Left forelimb (tissue), 1 donor: ENCODE measurements at places on chromosomes 11 and 22.
A peak's percentile ranks its signal among the peaks of the same experiment; 100 is the strongest.

DNA sequence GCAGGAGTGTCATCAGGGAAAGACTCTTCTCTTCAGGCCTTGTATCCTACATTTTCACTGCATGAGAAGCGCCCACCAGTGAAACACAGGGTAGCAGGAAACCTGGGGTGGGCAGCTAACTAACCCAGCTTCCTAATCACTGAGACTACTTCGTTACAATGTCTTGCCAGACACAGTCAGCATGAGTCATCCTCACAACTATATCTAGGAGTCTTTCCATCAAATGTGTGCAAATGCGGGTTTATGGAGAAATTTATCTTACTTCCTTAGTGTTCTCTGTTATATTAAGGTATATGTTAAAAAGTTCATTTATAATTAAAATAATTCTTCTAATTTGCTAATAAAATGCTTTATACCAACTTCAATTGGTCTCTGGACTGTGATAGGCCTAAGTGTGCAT, 79.9 kb upstream of the RAB1B start:
- DNase-seq: no peak

DNA sequence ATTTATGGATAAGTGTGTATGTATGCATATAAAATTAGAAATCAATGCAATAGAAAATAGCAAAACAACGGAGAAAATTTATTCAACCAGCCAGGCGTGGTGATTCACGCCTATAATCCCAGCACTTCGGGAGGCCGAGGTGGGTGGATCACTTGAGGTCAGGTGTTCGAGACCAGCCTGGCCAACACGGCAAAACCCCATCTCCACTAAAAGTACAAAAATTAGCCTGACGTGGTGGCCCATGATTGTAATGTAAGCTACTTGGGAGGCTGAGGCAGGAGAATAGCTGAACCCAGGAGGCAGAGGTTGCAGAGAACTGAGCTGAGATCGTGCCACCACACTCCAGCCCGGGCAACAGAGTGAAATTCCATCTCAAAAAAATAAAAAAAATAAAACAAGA, 5.5 kb downstream of the KRTAP5-6 start:
- DNase-seq: no peak

GRCh38 chr22:46022881-46023512, 46.0 kb upstream of the WNT7B start:
- DNase-seq: no peak

DNA sequence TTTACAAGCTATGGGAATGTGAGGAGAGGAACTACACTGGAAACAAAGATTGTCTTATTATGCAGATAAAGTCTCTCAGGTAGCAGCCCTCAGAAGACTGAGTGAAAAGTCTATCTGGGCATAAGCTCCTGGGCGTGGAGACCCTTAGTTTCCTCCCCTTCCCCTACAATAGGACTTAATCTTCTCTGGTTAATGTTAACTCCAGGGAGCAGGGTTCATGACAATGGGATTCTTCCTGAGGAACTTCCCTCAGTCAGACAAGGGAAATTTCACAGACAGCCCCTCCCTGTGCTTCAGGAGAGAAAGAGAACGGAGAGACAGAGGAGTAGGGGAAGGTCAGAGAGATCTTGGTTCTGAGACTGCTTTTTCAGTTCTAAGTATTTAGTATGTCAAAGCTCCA, 1428.6 kb downstream of the LRRC4C start:
- DNase-seq: no peak

DNA sequence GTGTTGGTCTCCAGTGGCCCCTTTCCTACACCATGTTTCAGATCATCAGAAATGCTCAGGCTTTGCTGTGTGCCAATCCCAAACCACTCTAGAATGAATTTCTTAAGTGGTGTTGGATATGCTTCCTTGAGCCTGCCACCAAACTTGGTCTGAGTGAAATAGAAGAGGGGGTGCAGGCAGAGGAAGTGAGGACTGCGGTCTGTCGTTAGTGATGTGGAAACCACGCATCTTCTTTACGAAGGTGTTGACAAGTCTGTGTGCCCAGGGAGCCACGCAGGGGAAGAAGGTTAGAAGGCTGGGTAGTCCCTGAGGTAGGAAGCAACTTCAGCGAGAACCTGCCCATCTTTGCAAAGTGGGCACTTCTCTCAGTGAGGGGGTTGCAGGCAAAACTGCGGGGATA, 187.4 kb upstream of the NAV2 start:
- DNase-seq: no peak

DNA sequence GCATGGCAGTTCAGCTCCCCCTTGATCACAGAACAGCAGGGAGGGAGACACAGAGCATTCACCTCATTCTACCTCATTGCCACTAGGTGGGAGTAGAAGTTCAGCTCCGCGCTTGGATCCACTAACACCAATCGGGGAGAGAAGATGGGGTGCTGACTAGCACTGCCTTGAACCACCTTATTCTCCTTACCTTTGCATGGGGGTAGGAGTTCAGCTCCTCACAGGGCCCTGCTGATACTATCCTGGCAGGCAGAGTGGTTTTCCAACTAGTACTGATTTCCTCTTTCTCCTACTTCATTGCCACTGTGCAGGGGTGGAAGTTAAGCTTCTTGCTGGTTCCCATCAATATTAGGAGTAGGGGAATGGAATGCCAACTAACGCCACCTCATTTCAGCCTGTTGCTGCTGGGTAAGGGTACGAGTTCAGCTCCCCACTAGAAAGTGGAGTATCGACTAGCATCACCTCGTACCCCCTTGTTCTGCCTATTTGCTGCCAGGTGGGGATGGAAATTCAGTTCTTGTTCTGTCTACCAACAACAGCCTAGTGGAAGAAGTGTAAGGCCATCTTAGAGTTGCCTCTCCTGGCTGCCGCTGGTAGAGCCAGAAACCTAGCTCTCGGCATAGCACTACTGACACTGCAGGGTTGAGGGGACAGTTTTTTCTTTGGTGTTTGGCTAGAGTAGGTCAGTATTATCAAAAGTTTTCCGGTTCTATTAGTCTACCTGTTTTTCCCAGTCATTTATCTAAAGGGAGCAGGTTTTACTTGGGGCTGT, 550.9 kb upstream of the CCDC90B start:
- no peak for DNase-seq

GRCh38 chr11:34886609-34887008, 29.6 kb downstream of the APIP start:
- no peak for DNase-seq

- DNase-seq: no peak
Observed at GRCh38 chr22:20584872-20585638, 77.6 kb downstream of the MED15 start.

DNA sequence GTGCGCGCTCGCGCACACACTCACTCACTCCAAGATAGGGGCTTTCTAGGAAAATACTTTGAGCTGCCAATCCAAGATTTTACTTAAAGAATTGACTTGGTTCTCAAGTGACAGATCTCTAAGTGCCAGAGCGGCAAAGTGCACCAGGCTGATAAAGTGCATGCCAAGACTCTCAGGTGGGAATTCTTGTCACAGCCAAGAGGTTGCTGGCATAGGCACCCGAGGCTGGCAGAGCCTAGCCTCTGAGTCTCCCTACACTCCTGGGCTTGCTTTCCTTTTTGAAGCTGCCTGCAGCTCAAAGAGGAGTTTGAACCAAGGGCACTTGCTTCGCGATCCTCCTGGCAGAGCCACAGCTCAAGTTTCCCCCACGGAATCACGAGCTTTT, 2.5 kb upstream of the ADM start:
- DNase-seq: no peak

DNA sequence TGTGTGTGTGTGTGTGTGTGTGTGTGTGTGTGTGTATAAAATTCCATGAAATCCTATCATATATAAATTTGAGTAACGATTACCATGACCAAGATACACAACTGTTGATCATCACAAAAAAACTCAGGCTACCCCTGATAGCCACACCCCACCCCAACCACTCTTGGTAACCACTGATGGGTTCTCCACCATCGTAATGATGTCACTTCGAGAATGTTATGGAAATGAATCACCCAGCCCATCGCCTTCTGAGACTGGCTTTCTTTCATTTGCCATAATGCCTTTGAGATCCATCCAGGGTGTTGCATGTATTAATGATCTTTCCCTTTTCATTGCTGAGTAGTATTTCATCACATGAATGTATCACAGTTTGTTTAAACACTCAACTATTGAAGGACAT, 496.0 kb downstream of the MIAT start:
- DNase-seq: no peak

DNA sequence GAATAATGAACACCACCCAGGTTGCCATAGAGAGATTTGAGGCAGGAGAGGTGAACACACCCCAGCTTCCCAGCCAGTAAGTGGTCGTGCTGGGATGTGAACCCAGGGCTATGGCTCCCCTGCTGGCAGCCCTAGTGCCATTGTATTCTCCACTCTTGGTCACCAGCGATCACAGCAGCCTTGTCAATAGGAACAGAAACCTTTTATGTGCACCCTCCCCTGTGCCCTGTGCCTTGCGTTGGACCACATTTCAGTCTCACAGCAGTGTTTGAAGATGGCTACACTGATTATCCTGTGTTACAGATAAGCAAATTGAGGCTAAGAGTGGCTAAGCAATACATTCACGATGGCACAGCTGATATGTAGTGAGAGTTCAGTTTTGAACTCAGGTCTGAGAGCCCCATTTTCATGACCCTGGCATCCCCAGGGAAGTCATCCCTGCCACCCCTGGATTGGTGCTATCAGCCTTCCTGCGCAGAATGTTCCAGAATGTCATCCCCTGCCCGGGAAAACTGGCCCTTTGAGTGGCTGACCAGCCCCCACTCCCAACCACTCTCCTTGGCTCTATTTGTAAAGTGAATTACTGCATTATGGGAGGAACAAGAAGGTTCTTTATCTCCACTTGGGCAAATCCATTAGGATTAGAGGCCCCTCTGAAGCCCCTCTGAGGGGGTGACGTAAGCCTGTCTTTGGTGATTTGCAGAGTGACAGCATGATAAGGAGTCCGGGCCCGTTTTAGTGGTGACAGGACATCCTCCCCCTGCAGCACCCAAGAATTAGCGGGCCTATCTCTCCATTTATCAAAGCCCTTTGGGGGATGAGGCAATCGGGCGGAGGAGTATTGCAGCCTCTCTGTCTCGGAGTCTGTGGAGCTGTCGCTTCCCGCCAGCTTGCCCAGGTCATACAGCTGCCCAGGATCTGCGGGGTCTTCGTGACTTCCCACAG, 30.9 kb downstream of the SMIM38 start:
- no peak for DNase-seq

- DNase-seq: no peak
Observed at GRCh38 chr11:96001037-96001436, 77.1 kb upstream of the MTMR2 start.

DNA sequence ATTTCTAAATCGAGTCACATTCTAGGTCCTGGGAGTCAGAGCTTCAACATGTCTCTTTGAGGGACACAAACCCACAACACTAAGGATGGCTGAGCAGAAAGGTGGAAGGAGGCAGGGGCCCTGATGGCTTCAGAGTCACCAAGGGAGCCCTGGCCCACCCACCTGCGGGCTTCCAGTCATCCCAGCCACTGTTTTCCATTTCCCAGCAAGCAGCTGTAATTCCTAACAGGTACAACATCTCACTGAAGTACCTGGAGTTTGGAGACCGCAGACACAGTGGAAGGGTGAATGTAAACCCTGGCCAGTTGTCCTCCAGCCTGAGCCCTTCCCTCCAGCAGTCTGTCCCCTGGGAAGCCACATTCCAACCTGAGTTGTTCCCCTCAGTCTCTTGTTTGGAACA, 562.8 kb downstream of the TBC1D22A start:
- peak; percentile 9 for DNase-seq

- no peak for DNase-seq
Observed at GRCh38 chr11:35153280-35153679, 14.3 kb downstream of the CD44 start.

- no peak for DNase-seq
Observed at GRCh38 chr11:109374441-109374840, 47.5 kb upstream of the C11orf87 start.

DNA sequence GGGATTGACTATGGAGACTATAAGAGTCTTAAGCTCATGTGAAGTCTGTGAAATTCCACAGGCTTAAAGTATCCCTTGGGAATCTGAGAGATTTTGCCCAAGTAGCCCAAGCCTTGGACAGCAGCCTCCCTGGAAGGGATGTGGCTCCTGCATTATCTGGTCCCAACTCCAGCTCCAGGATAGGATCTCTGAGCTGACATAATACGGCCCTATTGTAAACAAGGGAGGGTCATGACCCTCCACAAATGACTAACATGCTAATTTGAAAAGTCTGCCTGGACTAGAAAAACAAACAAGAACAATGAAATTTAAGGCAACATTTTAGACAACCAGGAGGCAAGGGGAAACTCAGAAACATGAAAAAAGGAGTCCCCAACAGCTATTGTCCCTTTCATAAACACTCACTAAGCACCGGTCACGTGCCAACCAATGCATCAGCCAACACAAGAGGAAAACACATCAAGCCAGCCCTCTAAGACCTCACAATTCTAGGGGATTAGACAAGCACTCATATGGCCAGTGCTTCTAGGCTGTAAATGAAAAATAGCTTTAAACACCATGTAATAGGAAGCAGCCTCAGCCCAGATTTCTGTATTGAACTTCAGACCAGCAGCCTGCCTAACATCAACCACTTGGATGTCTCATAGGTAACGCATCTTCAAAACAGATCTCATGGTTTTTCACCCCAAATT, 101.2 kb upstream of the TIMP3 start:
- DNase-seq: no peak

GRCh38 chr11:117096201-117096991, 1.8 kb downstream of the SIK3 start:
- DNase-seq: no peak

GRCh38 chr11:28009996-28010395, 98.0 kb downstream of the KIF18A start:
- no peak for DNase-seq

DNA sequence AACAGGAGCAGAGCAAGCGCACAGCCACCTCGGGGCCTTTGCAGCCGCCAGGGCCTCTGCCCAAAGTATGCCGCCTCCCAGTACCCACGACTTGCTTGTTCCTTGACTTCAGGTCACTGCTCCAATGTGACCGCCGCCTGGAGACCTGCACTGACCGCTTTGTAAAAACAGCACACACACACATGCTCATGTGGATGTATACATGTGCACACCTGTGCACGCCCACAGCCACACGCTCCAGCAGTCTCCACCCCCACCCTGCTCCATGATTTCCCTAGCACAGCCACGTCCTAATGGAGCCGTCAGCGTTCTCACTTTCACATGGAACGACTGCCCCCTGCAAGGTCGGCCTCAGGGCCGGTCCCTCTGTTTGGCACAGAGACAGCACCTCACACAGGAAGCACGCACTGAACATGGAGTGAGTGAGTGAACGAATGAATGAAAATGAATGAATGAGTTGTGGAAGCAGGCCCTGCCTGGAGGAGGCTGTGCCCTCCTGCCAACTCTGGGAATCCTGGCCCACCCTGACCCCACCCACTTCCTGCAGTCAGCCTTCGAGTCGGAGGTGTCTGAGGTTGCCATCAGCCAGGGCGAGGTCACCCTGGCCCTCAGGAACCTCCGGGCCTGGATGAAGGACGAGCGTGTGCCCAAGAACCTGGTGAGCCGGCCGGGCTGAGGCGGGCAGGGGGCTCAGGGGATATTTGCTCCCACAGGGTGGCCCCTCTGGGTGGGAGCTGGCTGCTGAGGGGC, 8.0 kb downstream of the ALDH3B1 start:
- no peak for DNase-seq
